Cerebellar cortex (tissue), 1 donor: ENCODE measurements at places on chromosomes 5 and 9.

GRCh38 chr5:174234388-174234787, 188.9 kb downstream of the NSG2 start:
- no peak for DNase-seq

- DNase-seq: no peak
Measured at GRCh38 chr5:9342161-9342787, 203.6 kb downstream of the SEMA5A start.

GRCh38 chr5:84148651-84149050, 236.0 kb downstream of the EDIL3 start:
- DNase-seq: no peak

- DNase-seq: no peak
Measured at GRCh38 chr5:138065102-138065501, 18.7 kb upstream of the WNT8A start.

- DNase-seq: no peak
Measured at GRCh38 chr9:33158843-33159776, 8.0 kb downstream of the B4GALT1 start.

- no peak for DNase-seq
Measured at GRCh38 chr5:1479581-1480188, 34.4 kb upstream of the SLC6A3 start.
